Activated T-cell treated with anti-CD3 and anti-CD28 coated beads, Interleukin-2, amount 50 U/mL, for 72 hours (primary cell): ENCODE measurements at places on chromosomes 7 and 10. TPM values are rescaled to one million over a fixed set of nuclear protein-coding genes. Genes with fewer than 3 reads are reported as not detected.
A peak's percentile ranks its signal among the peaks of the same experiment; 100 is the strongest.

- H3K4me1 ChIP-seq, result no peaks in the 10 kb centered on the region
- H3K36me3 ChIP-seq, result no peaks in the 10 kb centered on the region
- peaks cover 9% of the 10 kb centered on the region for H3K27me3 ChIP-seq
- no peak overlapping the region for H3K27ac ChIP-seq
Measured at GRCh38 chr7:34756025-34756437, 98.0 kb downstream of the NPSR1 start.

Gene TIMM23
- 35.4 TPM for total RNA-seq

- no peaks in the 10 kb centered on the region for H3K27me3 ChIP-seq
- no peak for DNase-seq
- no peak overlapping the region for H3K27ac ChIP-seq
- no peak overlapping the region for H3K4me3 ChIP-seq
- H3K36me3 ChIP-seq, result no peaks in the 10 kb centered on the region
Measured at GRCh38 chr10:82149674-82150073, 274.7 kb downstream of the NRG3 start.

Gene SUN1
- 77.9 TPM for total RNA-seq

- DNase-seq, result no peak
- no peak overlapping the region for H3K4me3 ChIP-seq
- peaks cover 38% of the 10 kb centered on the region for H3K27me3 ChIP-seq
- H3K36me3 ChIP-seq, result no peaks in the 10 kb centered on the region
Measured at GRCh38 chr10:103850572-103850895, 4.8 kb downstream of the SH3PXD2A start.

DNA sequence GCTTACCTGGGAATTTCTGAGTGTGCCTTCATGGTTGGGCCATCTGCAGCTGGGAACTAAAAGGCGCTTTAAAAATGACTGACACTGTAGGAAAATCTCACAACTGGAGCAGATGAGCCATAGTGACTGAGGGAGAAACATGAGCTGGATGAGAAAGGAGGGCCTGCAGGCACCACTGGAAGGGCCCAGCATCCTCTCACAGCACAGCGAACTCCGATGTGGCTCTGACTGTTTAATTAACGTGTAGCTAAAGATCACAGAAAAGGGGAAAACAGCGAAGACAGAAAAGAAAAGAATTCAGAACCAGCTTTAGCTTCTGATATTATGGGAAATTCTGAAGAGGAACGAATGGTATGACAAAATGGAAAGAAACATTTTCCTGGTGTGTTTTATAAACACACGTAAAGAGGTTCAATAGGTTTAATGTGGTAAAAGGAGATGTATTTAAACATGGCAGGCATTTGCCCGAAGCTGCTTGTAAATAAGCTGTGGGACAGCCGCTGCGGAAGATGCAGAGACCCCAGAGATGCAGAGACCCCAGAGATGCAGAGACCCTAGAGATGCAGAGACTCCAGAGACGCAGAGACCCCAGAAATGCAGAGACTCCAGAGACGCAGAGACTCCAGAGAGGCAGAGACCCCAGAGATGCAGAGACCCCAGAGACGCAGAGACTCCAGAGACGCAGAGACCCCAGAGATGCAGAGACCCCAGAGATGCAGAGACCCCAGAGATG, 534.3 kb downstream of the PTPRN2 start:
- H3K4me1 ChIP-seq, result no peaks in the 10 kb centered on the region
- no peaks in the 10 kb centered on the region for H3K36me3 ChIP-seq
- no peak for DNase-seq
- H3K27me3 ChIP-seq, result no peaks in the 10 kb centered on the region

Gene NEURL1
- total RNA-seq, result 3.5 TPM

DNA sequence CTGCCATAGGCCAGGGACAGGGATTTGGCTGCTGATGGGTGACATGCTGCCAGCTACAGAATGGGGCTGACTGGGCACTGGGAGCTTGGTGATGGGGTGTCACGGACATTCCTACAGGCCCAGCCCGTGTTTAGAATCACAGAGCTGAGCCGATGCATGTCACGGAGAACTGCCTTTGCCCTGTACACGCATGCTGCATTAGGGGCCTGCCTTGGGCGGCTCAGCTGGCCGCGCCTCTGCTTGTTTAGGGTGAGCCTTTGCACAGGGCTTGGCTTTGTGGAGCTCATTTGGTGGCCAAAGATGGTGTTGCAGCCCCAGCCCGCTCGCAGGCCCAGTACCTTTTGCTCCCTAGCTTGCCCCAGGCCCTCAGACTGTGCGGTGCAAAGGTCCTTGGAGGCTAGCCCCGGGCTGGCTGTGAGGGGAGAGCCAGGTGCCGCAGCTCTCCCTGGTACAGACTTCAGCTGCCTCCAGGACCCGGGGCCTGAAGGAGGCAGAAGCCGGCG, 108.4 kb upstream of the BTBD16 start:
- no peak for DNase-seq
- no peaks in the 10 kb centered on the region for H3K4me1 ChIP-seq
- peak overlapping the region; percentile 34 for H3K4me3 ChIP-seq
- no peak overlapping the region for H3K27ac ChIP-seq
- H3K36me3 ChIP-seq, result no peaks in the 10 kb centered on the region
- peaks cover 55% of the 10 kb centered on the region for H3K27me3 ChIP-seq

Gene GIMAP6
- 41.6 TPM for total RNA-seq

Gene DENND10
- 39.4 TPM for total RNA-seq

DNA sequence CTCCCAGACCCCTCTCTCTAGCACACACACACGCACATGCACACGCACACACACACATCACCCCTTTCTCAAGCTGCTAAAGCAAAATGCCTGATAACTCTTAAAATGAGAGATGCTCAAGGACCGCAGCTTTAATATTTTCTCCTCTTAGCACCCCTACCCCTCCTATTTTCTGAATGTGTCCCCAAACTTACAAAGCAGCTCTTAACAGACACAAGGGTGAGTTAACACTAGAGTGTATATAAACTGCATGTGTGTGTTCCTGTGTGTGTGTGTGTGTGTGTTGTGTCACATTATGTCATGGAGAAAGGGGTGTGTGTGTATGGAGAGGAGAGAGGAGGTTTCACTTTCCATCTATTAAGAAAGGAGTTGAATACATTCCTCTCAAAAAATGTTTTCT, 1.3 kb downstream of the PTN start:
- H3K4me3 ChIP-seq, result no peak overlapping the region
- no peaks in the 10 kb centered on the region for H3K4me1 ChIP-seq
- DNase-seq, result no peak
- H3K27me3 ChIP-seq, result peaks cover 9% of the 10 kb centered on the region

Gene DNAH11
- total RNA-seq, result 0.70 TPM

DNA sequence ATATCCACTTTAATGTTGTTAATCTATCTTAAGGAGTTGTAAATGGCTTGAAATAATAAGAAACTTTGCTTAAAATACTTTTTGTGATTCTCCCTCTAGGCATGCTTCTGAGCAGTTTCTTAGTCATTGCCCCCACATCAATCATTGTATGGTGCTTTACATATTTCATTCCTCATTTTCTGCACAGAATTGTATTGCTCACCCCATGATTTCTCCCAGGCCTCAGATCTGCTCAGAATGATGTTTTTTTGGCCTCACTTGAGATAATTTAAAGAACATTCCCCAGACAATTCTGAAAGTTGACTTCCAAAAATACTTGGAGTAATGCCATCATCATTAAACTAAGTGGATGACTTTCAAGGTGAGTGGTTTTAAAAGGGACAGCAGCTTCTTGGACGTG, 82.1 kb upstream of the PRPS1L1 start:
- H3K4me1 ChIP-seq, result no peaks in the 10 kb centered on the region
- H3K4me3 ChIP-seq, result no peak overlapping the region
- H3K27ac ChIP-seq, result no peak overlapping the region
- H3K27me3 ChIP-seq, result peaks cover 15% of the 10 kb centered on the region

- no peak overlapping the region for H3K4me3 ChIP-seq
- peaks cover 3% of the 10 kb centered on the region for H3K27me3 ChIP-seq
- no peaks in the 10 kb centered on the region for H3K36me3 ChIP-seq
- DNase-seq, result no peak
Measured at GRCh38 chr7:154748089-154748786, 254.7 kb downstream of the PAXIP1 start.

GRCh38 chr7:154167051-154167450, 114.9 kb downstream of the DPP6 start:
- peaks cover 2% of the 10 kb centered on the region for H3K36me3 ChIP-seq
- no peak overlapping the region for H3K4me3 ChIP-seq
- H3K27me3 ChIP-seq, result no peaks in the 10 kb centered on the region

DNA sequence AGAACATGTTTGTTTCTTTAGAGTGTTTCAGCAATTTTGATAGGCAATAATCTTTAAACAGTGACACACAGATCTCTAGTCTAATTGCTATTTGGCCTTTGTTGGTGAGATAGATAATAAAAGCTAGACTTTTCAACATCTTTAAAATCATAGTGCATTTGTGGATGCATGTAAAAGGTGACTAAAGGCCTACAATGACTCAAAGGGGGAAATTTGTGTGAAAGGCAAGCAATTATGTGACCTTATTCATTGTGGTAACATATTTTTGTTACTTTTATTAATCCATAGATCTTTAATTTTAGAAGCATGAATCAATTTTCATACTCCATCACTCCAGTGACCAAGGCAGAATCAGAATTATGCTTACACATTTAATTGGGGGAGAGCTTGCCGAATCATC, 299.7 kb downstream of the DGKB start:
- H3K36me3 ChIP-seq, result no peaks in the 10 kb centered on the region
- H3K4me3 ChIP-seq, result no peak overlapping the region
- H3K27ac ChIP-seq, result no peak overlapping the region
- no peak for DNase-seq
- H3K4me1 ChIP-seq, result no peaks in the 10 kb centered on the region
- H3K27me3 ChIP-seq, result no peaks in the 10 kb centered on the region

DNA sequence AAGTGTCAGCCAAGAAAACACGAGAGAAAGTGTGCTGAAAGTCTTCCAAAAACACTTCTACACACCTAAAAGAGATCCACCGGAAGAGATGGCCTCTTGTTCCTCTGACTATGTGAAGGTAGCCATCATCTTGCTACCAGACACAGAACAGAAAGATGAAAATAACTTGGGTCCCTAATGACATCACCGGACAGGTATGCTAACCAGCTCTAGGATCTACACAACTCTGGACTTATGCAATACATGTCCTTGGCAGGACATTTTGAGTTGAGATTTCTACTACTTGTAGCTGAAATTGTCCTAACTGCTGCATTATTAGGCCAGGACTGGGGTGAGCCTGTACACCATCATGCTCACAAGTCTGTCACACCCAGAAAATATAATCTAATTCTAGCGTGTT, 358.7 kb downstream of the ELMO1 start:
- no peak for DNase-seq
- no peak overlapping the region for H3K27ac ChIP-seq
- no peak overlapping the region for H3K4me3 ChIP-seq
- H3K4me1 ChIP-seq, result peaks cover 15% of the 10 kb centered on the region
- no peaks in the 10 kb centered on the region for H3K27me3 ChIP-seq

GRCh38 chr7:1548438-1548831, 7.6 kb downstream of the TMEM184A start:
- H3K4me1 ChIP-seq, result no peaks in the 10 kb centered on the region
- no peaks in the 10 kb centered on the region for H3K27me3 ChIP-seq
- no peak overlapping the region for H3K4me3 ChIP-seq
- no peaks in the 10 kb centered on the region for H3K36me3 ChIP-seq
- no peak for DNase-seq
- H3K27ac ChIP-seq, result no peak overlapping the region

Gene BMPER
- total RNA-seq, result 0.35 TPM

DNA sequence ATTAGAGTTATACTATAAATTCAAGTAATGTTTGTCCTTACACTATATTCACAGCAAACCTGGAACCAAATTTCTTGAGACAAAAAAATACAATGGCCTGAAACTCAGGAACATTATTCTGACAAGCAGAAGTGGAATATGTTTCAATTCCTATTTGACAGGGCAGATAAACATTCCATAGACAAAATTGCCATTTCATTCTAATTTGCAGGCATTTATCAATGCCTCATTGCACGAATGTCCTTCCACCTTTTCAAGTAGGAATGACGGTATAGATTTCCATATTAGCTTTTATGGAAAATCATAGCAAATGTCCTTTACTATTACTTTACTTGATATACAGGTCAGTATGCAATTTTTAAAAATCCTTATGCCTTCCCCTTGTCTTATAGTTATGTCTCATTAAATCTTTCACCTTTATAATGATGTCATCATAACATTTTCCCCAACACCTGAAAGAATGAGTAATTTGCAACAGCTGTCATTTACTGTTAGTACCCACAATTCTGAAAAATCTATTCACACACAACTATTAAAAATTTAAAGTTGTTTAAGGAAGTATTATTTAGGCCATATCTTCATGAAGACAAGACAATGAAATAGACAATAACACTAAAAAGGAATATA, 299.7 kb upstream of the SEMA3C start:
- H3K36me3 ChIP-seq, result no peaks in the 10 kb centered on the region
- DNase-seq, result no peak
- no peak overlapping the region for H3K4me3 ChIP-seq
- H3K27ac ChIP-seq, result no peak overlapping the region
- no peaks in the 10 kb centered on the region for H3K27me3 ChIP-seq

- H3K36me3 ChIP-seq, result no peaks in the 10 kb centered on the region
- no peak for DNase-seq
- no peak overlapping the region for H3K4me3 ChIP-seq
- no peak overlapping the region for H3K27ac ChIP-seq
- H3K4me1 ChIP-seq, result peaks cover 4% of the 10 kb centered on the region
Measured at GRCh38 chr10:97814996-97815395, 34.6 kb upstream of the GOLGA7B start.

DNA sequence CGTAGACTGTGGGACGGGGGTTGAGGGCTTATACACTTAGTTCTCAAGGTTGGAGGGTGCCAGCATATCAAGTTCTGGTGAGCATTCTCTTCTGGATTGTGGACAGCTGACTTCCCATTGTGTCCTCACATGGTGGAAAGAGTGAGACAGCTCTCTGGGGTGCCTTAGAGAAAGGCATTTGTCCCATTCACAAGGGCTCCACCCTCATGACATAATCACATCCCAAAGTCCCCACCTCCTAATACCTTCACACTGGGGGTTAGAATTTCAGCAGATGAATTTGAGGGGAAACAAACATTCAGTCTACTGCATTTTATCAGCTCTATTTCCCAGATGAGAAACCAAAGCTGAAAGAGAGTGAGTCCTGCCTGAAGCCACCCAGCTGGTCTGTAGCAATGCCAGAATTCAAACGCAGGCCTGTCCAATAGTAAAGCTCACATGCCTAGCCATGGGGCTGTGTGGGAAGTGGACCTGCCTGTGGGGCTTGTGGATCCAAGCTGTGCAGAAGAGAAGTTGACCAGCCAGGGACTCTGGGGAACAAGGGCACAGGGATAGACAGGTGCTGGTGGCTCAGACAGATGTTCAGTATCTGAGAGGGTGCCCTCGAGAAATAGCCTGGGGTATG, 34.9 kb upstream of the LOXL4 start:
- H3K36me3 ChIP-seq, result no peaks in the 10 kb centered on the region
- no peak overlapping the region for H3K27ac ChIP-seq
- DNase-seq, result no peak
- no peak overlapping the region for H3K4me3 ChIP-seq
- peaks cover 22% of the 10 kb centered on the region for H3K27me3 ChIP-seq
- H3K4me1 ChIP-seq, result no peaks in the 10 kb centered on the region

GRCh38 chr10:68955832-68956532, at the start of gene DDX21:
Gene DDX21, plus strand, starts transcription at chr10:68956170. Its CDS starts 56 bp downstream, at chr10:68956226.
- no peaks in the 10 kb centered on the region for H3K27me3 ChIP-seq
- H3K27ac ChIP-seq, result peak within 1 kb of the TSS; percentile 99
- peaks cover 45% of the 10 kb centered on the region for H3K4me1 ChIP-seq
- DNase-seq, result peak; percentile 88
- peak within 1 kb of the TSS; percentile 95 for H3K4me3 ChIP-seq

Gene ASB10
- total RNA-seq, result not detected

GRCh38 chr7:952548-953441, 1.7 kb downstream of the ADAP1 start:
- no peaks in the 10 kb centered on the region for H3K36me3 ChIP-seq
- no peaks in the 10 kb centered on the region for H3K4me1 ChIP-seq
- peak overlapping the region; percentile 42 for H3K4me3 ChIP-seq
- no peaks in the 10 kb centered on the region for H3K27me3 ChIP-seq
- DNase-seq, result no peak
